ENCODE measurements at places on chromosomes 12 and 14.

GRCh38 chr14:98161356-98161755 lies 1110.6 kb downstream of the BCL11B start:
- DNase-seq = no peak

GRCh38 chr14:73809391-73809790 lies 42.2 kb upstream of the PTGR2 start:
- DNase-seq = no peak

DNA sequence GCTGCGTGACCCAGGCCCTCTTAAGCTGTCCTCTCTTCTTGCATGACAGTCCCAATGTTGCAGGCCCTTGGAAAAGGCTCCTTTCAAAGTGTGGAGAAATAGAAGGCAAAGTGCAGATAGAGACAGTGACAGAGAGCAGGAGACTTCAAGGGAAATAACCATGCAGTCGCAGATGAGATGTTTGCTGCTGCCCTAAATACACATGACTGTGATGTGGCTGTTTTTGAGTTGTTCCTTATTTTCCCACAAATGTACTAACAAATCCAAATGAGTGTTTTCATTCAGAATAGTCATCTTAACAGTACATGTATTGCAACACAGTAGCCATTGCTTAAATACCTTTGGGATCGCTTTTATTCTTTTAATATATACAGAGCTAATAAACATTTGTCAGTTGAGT lies 101.6 kb downstream of the SLC15A5 start:
- DNase-seq = no peak

DNA sequence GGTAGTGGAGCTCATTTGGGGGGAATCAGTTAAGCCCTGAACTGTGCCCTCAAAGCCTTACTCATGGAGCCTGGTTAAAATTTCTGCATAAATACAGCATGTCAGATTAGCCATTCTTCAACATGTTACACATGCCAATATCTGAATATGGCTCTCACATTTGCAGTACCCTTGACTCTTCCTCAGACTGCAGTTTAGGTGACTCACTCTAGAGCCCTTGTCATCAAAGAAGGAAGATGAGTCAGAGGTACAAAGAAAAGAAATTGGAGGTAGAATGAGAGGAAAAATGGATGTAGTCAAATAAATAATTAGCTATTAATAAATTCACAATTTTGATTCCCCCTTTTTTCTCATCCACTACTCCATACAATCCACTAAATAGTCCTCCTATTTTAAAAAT lies 23.6 kb upstream of the OR4K2 start:
- no peak for DNase-seq

GRCh38 chr12:24921251-24922038 lies 27.5 kb downstream of the BCAT1 start:
- no peak for DNase-seq

GRCh38 chr12:91630083-91630482 lies 447.5 kb upstream of the DCN start:
- no peak for DNase-seq

DNA sequence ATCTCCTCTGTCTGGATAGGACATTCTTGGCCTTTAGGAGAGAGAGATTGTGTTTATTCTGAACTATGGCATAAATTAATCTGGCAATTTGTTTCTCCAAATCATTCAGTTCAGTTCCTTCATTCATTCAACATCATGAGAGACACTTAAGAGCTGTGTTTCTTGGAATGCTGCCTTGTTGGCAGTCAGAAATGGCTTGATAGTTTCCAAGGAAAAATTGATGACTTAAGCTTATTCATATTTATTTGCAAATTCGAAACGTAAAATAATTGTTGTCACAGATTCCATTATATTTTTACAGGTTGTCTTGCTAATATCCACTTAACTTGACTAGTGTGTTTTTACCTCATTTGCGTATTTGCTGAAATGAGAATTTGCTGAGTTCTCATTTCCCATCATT lies 393.0 kb downstream of the C12orf75 start:
- no peak for DNase-seq

DNA sequence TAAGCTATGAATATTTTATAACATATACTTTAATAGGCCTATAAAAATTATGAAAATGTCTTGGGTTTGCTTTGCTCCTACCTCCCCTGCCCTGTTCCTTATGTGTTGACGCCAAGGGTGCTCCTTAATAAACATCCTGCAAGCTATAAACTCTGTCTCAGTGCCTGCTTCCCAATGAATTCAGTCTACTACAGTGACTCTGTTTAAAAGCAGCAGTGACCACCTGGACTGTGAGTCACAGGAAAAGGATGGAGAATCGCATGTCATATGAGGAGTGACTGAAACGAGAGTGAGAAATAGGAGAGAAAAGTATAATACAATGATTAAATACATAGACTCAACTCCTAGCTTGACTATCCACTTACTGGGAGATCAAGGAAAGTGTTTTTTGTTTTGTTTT lies 41.1 kb upstream of the CFAP54 start:
- DNase-seq = no peak

- DNase-seq = peak; percentile 53
These were observed 702.7 kb downstream of the MED13L start for GRCh38 chr12:115574826-115575225.

DNA sequence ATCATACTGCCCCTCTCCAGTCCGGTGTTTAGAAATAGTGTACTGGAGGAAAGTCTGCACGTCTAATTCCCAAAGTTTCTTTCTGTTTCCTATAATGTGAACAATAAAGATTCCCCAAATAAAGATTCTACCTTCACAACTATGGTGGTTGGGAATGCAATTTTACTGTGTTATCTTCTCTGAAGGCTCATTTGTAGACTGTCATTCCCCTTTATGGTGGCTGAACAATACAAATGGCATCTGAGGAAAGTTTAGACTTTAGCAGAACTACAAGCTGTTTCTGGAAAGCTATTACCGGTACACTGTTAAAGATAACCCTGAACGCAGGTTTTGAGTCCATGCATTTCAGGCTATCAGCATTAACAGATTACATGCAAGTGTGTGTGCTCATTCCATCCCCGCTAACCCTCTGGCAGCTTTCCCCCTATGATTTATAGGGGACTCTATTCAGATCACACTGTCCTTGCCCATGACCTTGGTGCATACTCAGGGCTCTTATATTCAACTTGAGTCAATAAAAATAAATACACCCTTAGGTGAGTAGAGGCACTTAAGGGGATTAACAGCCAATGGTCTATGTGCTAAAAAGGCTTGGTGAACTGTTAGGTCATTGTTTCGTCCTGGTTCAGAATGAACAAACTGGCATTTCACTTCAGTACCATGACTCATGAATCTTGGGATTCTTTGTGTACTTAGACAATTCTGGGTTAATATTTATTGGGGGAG lies 60.7 kb upstream of the PYGL start:
- no peak for DNase-seq

- DNase-seq = no peak
These were observed 9.0 kb upstream of the NUMB start for GRCh38 chr14:73467377-73467776.

GRCh38 chr14:32820682-32821081 lies 118.0 kb upstream of the NPAS3 start:
- no peak for DNase-seq

- no peak for DNase-seq
These were observed 3.6 kb downstream of the FNTB start for GRCh38 chr14:64990296-64990695.

GRCh38 chr12:94429633-94430032 lies 30.0 kb downstream of the CEP83 start:
- no peak for DNase-seq

DNA sequence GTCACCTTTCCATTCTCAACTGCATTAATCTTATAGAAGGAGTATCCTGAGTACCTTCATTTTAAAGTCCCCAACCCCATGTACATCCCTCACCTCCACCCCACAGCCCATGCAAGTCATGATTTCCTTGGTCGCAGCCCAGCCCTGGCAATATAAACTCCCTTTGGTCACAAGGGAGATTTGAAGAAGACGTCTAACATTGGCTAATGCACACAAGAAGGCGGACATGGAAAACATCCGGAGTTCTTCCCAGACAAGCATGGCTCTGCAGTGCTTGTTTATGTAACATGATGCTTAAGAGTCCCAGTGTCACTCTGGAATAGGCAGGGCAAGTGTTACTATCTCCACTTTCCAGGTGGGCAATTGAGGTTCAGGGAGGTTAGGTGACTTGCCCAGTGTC lies 277.6 kb downstream of the DPF3 start:
- DNase-seq = no peak

- no peak for DNase-seq
These were observed 83.6 kb downstream of the BBS10 start for GRCh38 chr12:76264611-76265012.

GRCh38 chr12:106141452-106141851 lies 2.7 kb upstream of the NUAK1 start:
- no peak for DNase-seq

DNA sequence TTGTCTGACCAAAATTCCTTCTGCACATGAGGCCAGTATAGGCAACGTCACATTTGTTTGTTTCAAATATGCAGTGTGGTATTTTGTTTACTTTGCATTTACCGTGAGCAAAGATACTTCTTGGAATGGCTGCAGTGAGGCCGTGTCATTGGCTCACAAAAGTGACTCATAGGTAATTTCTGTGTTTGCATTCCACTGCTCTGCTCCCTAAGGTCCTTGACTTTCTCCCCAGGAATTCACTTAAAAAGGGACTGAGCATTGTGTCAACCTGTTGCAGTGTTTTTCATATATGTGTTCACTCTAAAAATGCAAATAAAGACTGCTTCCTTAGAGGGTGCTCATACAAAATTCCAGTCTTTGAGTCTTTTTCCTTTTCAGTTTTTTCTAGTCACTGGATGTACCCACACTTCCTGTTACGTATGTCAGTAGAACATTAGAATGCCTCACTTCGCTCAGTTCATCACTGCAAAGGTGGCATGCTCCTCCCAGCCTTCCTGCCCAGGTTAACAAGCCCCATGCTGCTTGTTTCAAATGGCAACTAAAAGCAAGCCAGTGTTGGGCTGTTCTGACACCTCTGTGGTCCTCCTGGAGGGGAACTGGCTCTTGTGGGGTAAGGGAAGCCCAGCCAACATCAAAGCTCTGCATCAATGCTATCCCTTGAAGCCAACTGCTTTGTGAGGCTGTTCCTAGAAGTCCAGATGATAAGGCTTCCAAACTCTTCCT lies 9.1 kb downstream of the C12orf76 start:
- DNase-seq = no peak
